Stimulated activated CD4-positive, alpha-beta T cell treated with anti-CD3 and anti-CD28 coated beads, Interleukin-1b, Interleukin-23, amount 100 ng/mL, for 1 hour (primary cell): ENCODE measurements at places on chromosomes 13 and 19.

DNA sequence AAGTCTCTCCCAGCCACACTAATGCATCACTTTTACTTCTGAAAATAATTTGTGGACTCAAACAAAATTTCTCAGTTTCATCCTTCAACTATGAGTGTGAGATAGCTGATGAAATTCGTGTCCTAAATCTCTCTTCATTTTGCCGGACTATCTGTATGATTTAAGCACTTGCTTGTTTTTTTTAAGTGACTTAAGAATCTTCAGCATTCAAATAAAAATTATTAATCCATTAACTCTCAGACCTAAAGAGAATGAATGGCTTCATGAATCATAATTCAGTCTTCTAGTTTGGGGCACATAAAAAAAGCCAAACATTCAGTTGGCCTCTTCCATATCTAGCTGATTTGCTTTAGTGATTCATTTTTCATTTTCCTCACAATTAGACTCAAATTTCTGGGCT lies 579.5 kb downstream of the DCT start:
- no peak for DNase-seq

DNA sequence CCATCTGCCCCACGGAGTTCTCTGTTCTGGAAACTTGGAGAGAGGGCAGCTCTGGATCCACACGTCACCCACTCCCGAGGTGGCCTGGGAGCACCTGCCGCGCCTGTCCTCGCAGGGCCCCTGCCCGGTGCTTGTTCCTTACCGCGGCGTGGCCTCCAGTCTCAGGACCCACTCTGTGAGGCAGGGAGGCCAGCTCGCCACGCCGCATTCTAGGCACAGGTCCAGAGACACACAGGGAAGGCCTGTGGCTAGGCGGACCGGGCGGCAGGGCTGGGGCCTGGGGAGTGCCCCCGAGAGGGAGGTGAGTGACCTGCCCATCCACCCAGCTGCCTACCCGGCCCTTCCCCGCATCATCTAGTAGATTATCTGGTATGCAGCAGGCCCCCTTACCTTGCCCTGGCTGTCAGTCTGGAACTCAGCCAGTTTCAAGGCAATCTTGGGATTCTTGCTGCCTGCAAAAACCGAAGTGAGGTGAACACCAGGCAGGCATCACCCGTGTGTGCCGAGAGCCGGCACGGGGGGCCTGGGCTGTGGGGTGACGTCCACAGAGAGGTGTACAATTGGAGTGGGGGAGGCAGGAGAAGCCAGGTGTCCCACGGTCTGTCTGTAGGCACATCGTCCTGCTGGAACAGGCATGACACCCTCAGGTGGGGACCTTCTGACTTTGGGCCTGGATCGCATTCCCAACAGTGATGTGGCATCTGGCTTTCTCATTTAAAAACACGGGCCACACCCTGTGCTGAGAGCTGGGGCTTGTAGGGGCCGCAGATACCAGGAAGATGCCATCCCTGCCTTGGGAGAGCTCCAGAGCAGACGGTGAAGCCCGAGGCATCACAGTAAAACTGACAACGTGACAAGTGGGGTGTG lies 23.6 kb downstream of the DPP9 start:
- no peak for DNase-seq

- no peak for DNase-seq
Observed at GRCh38 chr13:114155926-114156883, 22.9 kb upstream of the CFAP97D2 start.

GRCh38 chr13:97648171-97648880 lies 214.4 kb downstream of the RAP2A start:
- DNase-seq: no peak

DNA sequence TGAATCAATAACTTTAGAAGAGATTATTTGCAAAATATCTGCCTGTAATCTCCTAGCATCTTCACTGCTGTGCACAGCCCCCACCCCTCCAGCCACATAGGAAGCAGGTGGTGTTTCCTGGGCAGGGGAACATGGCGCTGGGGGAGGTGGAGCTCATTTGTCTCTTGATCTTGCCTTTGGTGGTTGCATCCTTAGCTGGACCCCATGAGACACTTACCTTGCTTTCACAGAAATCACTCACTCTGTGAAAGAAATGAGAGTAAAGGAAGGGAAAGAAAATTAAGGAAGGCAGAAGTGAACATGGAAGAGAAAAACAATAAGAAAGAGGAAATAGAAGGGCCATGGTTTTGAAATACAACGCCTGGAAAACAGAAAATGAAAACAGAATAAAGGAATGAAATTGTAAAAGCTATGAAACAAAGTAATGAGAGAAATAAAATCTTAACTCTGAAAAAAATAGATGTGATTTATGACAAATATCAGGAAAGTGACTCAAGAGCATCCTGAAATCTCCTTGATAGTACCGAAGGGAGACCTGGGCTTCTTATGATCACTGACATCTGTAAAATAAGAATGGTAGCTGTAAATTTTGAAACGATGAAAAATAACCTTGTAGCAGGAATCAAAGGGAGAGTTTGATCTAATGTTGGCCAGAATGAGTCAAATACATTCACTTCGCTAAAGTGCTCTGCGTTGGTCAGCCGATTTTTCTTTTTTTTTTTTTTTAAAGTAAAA lies 17.2 kb upstream of the RNASEH2B start:
- DNase-seq: no peak

DNA sequence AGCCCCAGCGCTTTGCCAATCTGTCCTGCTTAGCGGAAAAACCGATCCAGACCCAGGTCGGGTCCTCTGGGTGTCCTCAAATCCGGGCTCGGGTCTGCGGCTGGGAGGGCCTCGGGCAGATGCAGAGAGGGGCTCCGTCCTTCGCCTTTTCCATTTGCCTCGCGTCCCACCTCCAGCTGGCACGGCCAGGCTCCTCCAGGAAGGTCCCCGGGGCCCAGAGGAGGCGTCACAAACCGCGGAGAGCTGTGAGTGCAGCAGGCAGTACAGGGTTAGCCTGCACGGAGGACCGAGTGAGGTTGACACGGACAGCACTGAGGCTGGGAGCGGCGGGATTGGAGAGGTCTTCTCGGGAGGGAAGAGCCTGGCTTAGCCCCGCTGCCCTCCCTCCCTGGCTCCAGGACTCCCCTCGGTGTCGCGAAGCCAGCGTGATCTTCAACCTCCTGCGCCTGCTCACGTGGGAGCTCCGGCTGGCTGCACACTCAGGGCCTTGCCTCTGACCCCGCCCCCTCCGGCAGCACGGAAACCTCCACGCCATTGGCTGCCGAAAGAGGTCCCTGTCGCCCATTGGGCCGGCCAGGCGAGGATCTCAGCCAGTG lies 2.8 kb upstream of the IFNL2 start:
- no peak for DNase-seq

GRCh38 chr19:44575116-44575700 lies 38.2 kb upstream of the IGSF23 start:
- no peak for DNase-seq

GRCh38 chr19:5674714-5675113 lies 5.6 kb downstream of the MICOS13 start:
- no peak for DNase-seq

- no peak for DNase-seq
Observed at GRCh38 chr13:45257638-45258333, 56.9 kb upstream of the KCTD4 start.

- DNase-seq: no peak
Observed at GRCh38 chr13:112733112-112733511, 43.3 kb downstream of the ATP11A start.

GRCh38 chr13:30257468-30258099 lies 49.8 kb downstream of the KATNAL1 start:
- no peak for DNase-seq

- DNase-seq: no peak
Observed at GRCh38 chr13:91544723-91545122, 146.3 kb downstream of the GPC5 start.

DNA sequence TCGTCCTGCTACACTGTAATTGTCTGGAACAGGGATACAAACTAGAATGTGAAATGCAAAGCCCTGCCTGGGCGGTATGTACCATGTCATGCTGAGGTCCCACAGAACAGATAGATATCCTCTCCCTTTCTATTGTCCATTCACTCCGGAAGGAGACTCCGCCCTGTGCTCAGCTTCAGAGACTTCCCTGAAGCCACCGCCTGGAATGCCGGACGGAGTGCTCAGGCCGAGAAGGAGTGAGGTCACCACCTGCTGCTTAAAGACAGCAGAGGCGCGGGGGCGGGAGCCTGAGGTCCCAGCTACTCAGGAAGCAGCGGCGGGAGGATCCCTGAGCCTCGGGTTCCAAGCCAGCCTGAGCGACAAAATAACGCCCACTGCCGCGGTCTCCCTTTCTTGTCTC lies 890 bp upstream of the ZNF611 start:
- no peak for DNase-seq

GRCh38 chr13:96053003-96053703 lies at the start of gene UGGT2:
TSS of gene UGGT2 (minus strand) at chr13:96053401. CDS start at chr13:96053312, 89 bp downstream.
- DNase-seq: no peak

DNA sequence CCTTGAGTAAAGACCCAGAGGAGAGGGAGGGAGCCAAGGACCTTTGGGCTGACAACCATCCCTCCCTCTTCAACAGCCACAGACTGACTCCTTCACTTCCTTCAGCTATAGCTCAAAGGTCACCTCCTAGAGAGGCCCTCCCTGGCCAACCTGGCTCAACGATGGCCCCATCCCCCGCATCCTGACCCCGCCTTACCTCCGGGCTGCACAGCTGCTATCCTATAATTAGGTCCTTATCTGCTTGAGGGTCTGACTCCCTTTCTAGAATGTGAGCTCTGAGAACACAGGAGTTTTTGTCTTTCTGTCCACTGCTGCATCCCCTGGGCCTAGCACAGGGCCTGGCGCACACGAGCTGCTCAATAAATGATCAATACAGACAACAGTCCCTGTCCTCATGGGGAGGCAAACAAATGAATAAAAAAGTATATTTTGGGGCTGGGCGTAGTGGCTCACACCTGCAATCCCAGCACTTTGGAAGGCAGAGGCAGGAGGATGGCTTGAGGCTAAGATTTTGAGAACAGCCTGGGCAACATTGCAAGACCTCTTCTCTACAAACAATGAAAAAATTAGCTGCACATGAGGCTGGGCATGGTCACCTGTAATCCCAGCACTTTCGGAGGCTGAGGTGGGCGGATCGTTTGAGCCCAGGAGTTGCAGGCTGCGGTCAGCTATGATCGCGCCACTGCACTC lies 6.6 kb upstream of the LGALS4 start:
- DNase-seq: no peak

GRCh38 chr13:35479038-35479492 lies 2.6 kb upstream of the MAB21L1 start:
- DNase-seq: no peak

DNA sequence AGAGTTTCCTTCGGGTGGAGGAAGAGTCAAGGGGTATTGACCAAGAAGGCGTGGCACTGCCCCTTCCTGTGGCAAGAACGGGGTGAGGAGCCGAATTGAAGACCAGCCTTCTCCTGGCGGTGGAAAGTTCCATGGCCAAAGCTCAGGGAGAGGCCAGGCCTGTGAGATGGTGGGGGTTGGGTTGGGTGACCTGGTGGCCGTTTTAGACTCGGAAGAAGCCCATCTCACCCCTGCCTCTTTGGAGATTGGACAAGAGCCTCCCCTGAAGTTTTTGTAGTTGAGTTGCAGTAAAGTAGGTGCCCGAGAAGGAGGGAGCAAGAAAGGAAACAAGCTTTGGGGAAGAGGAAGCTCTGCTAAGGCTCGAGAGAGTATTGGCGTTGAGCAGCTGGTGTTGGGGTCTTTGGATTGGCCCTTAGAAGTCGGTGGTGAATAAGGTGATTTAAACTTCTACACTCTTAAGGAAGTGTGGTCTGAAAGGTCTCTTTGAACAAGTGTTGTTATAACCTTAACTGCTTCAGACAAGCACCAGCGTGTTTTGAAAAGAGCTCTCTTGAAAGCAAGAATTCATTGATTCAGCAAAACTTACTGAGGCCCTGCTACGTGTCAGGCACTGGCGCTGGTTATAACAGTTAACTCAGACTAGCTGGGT lies 964 bp downstream of the SPINT2 start:
- DNase-seq: no peak

GRCh38 chr13:28353679-28354078 lies 141.2 kb downstream of the FLT1 start:
- DNase-seq: no peak

DNA sequence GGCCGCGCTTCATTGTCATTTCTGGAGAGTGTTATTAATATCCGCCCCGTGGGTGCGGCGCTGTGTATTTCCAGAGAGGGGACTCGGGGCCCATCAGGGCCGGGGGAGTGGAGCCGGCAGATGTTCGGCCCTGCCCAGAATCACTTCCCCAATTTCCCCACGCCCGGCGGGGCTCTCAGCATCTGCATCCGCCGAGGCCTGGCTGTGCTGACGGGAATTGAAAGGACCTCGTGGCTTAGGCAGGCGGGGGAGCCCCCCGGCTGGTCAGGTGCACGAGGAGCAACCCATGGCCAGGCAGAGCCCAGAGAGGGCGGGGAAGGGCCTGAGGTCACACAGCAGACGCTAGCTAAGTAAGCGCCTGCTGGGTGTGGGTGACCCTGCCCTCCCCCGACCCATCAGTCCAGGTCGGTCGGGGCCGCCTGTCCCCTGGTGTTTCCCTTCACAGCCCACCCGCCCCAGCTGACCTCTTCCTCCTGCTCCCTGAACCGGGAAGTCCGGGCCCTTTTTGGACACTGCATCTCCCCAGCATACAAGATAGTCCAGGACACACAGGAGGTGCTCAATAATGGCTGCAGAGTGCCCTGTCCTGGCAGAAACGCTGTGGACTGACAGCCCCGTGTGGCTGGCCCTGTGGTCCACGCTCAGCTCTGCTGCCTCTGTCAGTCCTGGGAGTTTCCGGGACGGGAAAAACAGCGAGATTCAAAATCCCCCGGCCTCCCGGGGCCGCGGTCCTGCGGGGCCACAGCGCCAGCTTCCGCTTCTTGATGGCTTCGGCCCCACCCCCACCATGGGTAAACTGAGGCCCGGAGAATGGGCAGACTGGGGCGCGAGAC lies 22.1 kb downstream of the ARID3A start:
- DNase-seq: no peak

- no peak for DNase-seq
Observed at GRCh38 chr13:20546556-20546955, 20.4 kb upstream of the IFT88 start.

GRCh38 chr13:43295825-43296564 lies 272.6 kb downstream of the DNAJC15 start:
- no peak for DNase-seq

DNA sequence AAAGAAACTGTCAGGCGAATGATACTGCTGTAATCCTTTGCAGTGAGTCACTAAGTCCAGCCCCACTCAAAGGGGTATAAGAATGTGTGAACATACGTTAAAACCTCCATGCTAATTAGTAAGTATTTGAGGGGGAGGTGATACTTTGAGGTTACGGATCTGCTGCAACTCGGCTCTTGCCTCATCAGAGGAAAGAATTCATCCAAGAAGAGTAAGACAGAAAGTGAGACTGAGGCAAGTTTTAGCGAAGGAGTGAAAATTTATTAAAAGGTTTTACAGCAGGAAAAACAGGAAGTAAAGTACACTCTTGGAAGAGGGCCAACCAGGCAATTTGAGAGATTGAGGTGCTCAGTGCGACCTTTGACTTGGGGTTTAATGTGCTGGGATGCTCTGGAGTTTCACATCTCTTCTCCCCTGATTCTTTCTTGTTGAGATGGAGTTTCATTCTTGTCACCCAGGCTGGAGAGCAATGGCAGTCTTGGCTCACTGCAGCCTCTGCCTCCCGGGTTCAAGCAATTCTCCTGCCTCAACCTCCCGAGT lies 9.8 kb downstream of the CLEC4M start:
- DNase-seq: no peak
